RPMI7951 (cell line): ENCODE measurements at places on chromosomes 6 and 20.

GRCh38 chr20:61621852-61622251 is 369.8 kb downstream of the CDH4 start:
- no peak for DNase-seq

- DNase-seq: no peak
Measured at GRCh38 chr6:135577059-135577538, 79.6 kb upstream of the AHI1 start.

DNA sequence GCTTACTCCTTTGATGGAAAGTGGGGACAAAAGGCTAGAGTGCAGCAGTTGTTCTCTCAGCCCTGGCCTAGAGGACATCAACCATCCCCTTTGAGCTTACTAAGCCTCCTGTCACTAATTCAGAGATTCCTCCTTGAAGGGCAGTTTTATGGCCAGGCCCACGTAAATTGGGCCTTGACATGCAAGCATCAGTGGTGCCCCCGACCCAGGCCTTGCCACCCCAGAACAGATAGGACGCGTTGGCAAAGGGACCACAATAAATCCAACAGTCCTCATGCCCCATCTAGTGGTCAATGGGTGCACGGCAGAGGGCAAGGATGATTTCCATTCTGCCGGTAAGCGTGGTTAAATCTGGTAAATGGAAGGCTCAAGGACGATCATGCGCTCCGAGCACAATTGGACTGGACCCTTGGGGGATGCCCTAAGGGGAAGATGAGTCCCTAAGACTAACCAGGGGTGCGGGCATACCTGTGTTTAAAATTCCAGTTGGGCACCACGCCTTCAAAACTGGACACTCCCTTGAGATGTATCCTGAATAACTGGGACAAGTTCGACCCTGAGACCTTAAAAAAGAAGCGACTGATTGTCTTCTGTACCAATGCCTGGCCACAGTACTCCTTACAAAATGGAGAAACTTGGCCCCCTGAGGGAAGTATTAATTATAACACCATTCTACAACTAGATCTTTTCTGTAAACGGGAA is 32.6 kb downstream of the CEP85L start:
- peak; percentile 53 for DNase-seq

- DNase-seq: no peak
Measured at GRCh38 chr6:114346451-114346850, 3.6 kb upstream of the HS3ST5 start.

GRCh38 chr6:126812010-126812409 is 306.5 kb upstream of the RSPO3 start:
- DNase-seq: no peak

DNA sequence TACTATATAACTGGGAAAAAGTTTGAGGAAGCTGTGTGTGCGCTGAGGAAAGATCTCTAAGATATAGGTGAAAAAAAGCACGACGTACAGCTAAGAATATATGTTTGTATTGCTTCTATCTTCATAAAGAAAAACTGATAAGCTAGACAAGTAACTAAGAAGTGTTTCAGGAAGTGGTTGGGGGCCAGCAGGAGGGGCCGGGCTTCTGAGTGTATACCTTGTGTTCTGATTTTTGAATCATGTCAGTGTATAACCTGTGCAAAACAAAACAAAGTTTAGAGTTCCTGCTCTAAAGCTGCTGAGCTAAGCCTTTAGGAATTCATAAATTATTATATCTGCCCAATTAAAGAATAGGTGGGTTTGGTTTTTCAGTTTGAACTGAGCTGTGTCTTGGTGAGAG is 7.9 kb upstream of the OSER1 start:
- DNase-seq: no peak

DNA sequence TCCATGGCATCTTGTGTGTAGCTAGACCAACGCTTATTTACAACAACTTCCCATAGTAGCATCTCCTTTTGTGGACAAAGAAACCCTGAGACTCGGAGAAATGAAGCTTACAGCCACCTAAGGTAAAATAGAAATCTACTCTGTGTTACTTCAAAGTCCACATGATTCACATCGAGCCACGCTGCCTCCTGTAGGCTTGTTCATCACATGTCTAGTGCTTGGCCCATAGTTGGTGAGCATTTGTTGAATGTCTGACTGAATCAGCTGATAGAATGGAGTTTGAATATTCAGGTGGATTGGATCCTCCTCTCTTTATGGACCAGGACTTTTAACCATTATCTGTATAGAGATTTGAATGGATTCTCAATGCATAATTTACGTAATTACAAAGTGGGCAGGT is 130.7 kb downstream of the CCDC170 start:
- no peak for DNase-seq

GRCh38 chr6:70336996-70337742 is 34.3 kb upstream of the COL9A1 start:
- no peak for DNase-seq

- peak; percentile 98 for DNase-seq
Measured at GRCh38 chr6:3808759-3809514, 40.2 kb upstream of the FAM50B start.

DNA sequence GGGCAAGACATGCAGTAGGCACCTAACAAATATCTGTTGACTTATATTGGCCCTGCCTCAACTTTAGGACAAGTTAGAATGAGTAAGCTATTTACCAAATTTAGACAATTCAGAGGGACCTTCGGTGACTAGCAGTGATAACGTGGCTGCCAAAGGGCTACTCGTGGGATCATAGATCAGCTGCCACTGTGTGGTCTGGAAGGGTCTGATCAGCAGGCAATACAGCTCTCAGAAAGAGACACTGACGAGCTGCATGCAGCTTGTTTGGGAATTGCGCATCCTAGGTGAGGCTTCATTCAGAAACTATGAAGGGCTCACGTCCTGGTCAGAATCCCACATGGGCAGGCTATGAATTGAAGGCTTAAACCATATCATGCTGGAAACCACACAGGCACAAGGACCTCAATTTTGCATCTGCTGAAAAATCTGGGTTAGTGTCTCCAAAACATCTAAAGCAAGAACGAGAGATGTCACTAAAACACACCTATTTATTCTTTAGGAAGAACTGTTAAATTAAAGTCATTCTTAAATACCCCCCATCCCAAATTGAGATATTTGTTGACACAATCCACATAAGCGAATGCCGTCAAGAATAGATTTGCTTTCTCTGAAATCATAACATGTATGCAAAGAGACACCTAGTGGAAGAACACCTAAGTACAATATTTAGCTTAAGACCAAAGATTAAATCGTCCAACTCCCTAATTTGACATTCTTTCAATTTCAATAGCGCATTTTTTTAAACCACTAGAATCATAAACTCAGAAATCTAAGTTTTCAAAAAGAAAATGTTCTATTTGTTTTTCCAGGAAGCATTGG is 79.6 kb downstream of the IPCEF1 start:
- DNase-seq: peak; percentile 55

DNA sequence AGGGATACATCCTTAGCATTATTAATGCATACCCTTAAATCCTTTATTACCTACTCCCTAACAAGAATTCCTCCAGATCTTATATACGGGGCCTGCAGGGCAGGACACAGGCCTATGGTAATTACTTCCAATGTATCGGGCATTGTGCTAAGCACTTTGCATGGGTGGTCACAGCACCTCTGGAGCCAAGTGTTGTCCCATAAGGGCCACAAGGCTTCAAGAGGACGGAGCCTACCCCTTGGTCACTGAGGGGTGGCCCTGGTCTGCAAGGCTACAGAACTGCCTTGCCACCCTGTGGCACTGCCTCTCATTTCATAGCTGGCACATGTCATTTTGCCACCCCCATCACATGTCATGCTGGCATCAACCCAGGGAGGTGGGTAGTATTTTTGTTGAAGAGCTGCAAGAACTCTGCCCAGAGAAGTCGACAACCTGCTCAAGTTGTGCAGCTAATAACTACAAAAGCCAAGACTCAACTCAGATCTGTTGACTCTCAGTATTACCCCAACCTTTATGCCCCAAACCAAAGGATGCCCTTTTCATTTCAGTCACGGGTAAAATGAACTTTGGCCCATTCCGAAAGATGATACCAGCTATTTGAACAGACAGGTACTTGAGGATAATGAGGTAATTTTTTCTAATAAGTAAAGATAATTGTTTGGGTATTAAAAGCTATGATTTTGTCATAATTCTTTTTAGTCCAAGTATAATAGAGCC is 144.1 kb upstream of the AKAP12 start:
- no peak for DNase-seq

- DNase-seq: no peak
Measured at GRCh38 chr6:75429061-75429703, 64.4 kb downstream of the FILIP1 start.

DNA sequence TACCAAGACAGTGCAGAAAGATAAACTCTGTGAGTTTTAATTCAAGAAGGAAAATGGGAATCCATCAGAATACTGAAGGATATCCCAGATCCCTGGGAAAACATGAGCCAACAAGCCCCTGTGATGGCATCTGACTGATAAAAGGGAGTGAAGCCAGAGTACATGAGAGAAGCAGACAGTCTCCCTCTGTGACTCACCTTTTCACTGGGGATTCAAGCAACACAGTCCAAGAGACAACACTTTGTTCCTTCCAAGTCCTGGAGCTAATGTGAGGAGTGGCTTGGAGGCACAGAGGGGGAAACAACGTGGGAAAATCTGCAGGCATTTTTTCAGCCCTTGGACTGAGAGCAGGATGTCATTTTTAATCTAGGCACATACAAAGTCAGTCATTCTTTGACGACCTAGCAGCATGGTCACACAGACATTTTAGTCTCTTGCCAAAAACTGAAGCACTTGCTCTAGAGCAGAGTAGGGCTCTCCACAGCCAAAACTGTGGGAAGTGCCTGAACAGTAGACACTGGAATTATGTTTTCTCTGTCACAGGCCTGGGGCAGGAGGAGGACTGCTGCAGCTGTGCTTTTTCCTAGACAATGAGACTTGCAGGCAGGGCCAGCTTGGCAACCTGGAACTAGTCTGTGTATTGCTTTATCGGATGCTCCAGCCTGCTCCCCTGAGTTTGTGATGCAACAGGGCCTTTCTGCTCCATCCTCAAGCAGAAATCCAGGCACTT is 465.0 kb upstream of the GJE1 start:
- peak; percentile 34 for DNase-seq

GRCh38 chr6:44002593-44003344 is 124.5 kb downstream of the MRPL14 start:
- DNase-seq: peak; percentile 69

DNA sequence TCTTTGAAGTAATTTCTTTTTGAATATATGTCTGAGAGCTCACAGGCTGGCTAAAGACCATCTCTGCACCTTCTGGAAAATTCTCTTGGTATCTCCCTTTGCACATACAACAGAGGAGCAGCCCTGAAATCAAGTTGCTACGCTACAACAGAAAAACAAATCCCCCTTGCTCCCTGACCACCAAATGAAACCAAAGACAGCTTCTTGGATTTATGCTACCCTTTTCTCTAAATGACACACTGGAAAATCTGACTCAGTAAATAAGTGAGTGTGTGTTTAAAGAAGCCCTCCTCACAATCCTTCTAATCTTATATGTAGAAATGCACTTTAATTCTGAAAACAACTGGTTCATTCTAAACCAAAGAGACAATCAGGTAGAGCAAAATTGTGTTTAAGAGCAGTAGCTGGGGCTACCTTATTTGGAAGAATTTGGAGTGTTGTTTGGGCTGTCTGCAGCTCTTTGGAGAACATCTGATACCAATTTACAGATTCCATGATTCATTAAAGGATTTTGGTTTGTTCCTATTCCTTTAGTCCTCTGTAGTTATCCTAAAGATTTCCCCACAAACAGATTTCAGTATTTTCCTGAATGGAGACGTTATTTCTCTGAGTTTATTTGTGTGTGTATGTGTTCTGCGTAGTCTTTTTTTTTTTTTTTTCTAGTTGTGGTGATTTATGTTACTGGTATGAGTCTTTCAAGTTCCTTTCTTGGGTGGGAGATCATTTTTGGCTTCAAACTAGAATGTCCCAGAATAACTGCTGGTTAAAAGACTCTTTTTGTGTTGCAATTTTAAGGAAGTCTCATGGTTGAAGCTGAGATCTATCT is 36.4 kb upstream of the UTRN start:
- DNase-seq: peak; percentile 82

- DNase-seq: peak; percentile 60
Measured at GRCh38 chr20:15220778-15221565, 883.6 kb upstream of the FLRT3 start.

DNA sequence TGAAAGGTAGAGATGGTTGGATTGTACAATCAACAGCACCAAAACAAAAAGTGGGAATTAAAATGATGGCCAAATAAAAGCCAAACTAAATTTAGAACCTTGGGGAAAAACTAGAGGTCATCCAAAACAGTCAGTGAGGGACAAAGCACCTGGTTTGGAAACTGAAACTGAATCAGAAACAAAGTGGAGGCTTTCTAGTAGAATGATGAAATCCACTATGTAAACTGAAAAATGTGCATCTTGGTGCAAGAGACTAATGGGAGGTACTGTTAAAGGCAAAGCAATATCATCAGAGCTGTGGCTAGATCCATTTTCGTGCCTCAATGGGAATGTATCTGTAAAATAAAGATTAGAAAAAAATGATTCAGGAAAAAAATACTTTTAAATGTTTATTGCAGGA is 380.0 kb upstream of the GJE1 start:
- DNase-seq: no peak

- DNase-seq: peak; percentile 77
Measured at GRCh38 chr6:131914967-131915751, 36.0 kb downstream of the CCN2 start.
